ENCODE measurements at places on chromosomes 11 and 22.

- DNase-seq, result no peak
These were observed 6.5 kb upstream of the FJX1 start for GRCh38 chr11:35611741-35612140.

GRCh38 chr11:26473216-26474194 lies 98.6 kb downstream of the MUC15 start:
- no peak for DNase-seq

DNA sequence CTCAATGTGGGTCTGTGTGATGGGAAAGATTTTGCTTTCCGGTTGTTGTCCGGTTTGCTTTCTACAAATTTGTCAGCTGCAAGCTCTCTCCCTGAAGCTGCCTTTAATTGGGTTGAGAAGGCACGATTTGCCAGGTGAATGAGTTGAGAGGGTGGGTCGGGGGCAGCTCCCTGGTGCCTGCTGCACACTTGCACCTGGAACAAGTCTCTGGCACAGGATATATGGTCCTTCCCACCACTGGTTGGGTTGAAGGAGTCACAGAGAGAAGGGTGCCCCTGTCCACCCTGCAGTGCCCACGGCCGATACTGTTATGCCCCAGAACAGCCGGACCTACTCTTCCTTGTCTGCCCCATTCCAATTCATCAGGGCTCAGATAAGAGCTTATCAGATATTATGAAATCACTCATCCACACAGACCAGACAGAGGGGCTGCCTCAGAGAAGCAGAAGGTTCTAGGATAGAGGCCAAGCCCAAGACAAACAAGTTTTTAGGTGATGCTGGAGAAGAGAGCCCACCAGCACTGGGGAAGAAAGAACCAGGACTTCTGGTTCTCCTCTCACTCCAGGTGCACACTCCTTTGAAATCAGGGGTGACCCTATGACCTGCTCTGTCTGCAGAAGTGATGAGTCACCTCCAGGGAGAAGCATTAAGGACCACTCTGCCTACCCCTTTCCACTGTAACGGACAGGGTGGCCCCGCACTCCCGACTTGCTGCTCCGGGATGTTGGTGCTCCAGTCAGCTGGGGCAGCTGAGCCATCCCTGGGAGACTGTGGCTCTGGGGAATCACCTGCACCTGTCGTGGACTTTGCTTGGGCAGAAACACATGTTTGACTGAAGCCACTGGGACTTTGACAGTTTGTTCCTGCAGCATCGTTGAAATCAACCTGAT lies 45.3 kb downstream of the RTL6 start:
- no peak for DNase-seq

DNA sequence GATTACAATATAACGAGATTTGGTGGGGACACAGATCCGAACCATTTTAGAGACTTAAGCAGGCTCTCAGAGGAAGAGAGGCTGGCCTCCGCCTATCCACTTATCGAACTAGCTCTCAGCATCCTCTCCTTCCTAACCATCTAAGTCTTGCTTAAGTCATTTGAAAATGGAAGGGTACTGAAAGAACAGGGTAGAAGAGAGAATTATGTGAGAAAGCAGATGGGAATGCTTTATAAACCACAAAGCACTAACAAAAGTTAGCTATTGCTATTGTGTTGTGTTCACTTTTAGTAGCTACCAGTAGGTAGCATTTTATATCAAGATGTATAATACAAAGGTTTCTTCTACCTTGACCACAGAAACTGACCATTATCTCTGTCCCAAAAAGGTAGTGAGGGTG lies 153.4 kb upstream of the CADM1 start:
- DNase-seq, result no peak

DNA sequence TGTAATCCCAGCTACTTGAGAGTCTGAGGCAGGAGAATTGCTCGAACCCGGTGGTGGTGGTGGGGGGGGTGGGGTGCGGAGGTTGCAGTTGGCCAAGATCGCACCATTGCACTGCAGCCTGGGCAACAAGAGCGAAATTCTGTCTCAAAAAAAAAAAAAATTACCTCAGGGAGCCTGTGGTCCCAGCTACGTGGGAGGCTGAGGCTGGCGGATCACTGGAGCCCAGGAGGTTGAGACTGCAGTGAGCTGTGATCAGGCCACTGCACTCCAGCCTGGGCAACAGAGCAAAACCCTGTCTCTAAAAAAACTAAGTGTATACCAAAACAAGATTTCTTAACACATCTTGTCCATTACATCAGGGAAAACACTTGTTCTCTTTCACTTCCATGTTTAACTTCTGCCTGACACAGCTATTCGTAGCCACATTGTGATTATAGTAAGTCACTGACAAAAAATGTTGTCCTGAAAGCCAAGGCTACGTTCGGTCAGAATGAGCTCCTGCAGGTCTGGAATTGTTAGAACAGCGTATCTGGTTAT lies 1.4 kb downstream of the TMEM80 start:
- peak; percentile 68 for DNase-seq

- DNase-seq, result no peak
These were observed 125.3 kb upstream of the C11orf58 start for GRCh38 chr11:16613262-16613511.

- no peak for DNase-seq
These were observed 23.7 kb upstream of the MICAL3 start for GRCh38 chr22:18048041-18048440.

- DNase-seq, result peak; percentile 43
These were observed 16.3 kb upstream of the CYP2R1 start for GRCh38 chr11:14908214-14908880.

DNA sequence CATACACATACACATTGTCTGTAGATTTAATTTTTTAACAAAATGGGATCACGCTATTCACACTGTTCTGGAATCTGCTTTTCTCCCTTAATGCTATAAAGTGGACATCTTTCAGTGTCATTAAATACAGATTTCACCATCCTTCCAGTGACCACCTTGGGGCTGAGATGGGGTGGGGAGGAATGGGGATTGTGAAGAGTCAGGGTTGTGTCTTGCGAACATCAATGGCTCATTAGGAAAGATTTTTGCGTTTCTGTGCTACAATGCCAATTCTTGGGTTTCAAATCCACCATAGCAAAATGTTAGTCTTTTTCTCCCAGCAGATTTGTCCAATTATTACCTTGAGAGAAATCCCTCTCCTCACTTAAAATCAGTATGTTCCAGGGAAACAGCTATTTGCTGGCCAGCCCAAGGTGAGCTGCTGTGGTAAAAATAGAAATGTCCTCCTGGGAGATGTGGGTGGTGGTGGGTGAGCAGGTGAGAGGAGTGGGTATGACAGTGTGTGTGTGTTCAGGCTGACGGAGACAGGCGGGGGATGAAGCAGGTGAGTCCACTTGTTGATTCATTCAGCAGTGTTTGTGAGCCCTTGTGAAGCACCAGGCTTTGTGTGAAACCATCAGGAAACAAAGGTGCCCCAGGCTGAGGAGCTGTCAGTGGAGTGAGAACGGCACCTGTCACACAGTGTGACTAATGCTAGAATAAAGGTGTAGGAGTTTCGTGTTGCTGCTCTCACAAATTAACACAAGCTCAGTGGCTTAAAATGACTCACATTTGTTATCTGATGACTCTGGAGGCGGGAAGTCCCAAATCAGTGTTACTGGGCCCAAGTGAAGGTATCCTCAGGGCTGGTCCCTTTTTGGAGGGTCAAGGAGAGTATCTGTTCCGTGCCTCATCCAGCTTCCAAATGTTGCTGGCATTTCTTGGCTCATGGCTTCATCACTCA lies 1.7 kb upstream of the CBX6 start:
- DNase-seq, result no peak

GRCh38 chr11:76280151-76280881 lies 74.0 kb upstream of the WNT11 start:
- DNase-seq, result no peak

- DNase-seq, result no peak
These were observed 33.9 kb downstream of the ENDOD1 start for GRCh38 chr11:95123556-95123955.

Data from naive B cell (primary cell).